ENCODE measurements at places on chromosomes 2 and 18. TPM values are rescaled to one million over a fixed set of nuclear protein-coding genes. Genes with fewer than 3 reads are reported as not detected.

Gene TNS1
- total RNA-seq = 1.3 TPM

Gene PDCL3
- 44.3 TPM for total RNA-seq

Gene KLHL29
- 3.7 TPM for total RNA-seq

Gene SNORC
- total RNA-seq = 1.2 TPM

Gene TMEM178A
- total RNA-seq = not detected

Gene SERPINB13
- not detected for total RNA-seq

Gene IL1RL2
- 0.09 TPM for total RNA-seq

- no peaks in the 10 kb centered on the region for H3K27me3 ChIP-seq
- no peaks in the 10 kb centered on the region for H3K4me1 ChIP-seq
- no peak overlapping the region for H3K27ac ChIP-seq
- H3K36me3 ChIP-seq = no peaks in the 10 kb centered on the region
- DNase-seq = no peak
Measured at GRCh38 chr2:121095257-121096080, 189.5 kb downstream of the TFCP2L1 start.

GRCh38 chr18:48028696-48029095 is 98.2 kb upstream of the SMAD2 start:
- peaks cover 5% of the 10 kb centered on the region for H3K27me3 ChIP-seq
- DNase-seq = no peak

DNA sequence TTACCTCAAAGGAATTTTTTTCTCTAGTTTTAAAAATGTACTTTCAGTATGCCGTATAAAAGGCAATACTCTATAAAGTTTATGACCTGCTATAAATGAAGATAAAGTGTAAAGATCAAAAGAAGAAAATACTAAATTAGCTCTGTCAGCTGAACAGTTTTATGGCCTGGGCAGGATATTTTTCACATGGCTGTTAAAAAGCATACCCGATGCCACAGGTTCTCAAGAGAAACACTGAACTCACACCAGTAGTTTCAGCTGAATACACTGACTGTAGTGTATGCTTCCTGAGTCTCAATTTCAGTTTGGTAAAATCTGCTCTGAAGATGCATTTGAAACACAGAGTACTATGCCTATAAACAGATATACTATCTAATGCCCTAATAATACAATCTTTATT is 126.0 kb downstream of the PIGN start:
- H3K4me3 ChIP-seq = no peak overlapping the region
- H3K27me3 ChIP-seq = no peaks in the 10 kb centered on the region
- no peak overlapping the region for H3K27ac ChIP-seq
- no peaks in the 10 kb centered on the region for H3K4me1 ChIP-seq
- peaks cover 6% of the 10 kb centered on the region for H3K36me3 ChIP-seq
- DNase-seq = no peak

DNA sequence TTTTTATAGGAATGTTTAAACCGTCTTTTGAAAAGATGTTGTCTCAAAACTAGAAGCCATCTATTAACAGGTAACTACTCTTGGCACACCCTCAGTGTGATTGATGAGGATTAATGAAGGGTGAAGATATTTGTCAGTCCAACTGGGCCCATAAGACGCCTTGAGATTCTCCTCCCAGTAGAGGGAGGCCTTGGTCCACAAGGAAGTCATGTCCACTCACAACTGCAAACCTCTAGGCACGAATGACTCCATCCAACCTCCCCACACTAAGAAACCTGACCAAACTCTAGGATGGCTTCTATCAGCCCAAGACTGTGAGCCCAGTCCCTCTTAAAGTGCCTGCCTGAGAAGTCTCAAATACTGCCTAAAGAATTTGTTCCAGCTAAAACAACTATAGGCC is 19.2 kb upstream of the GRP start:
- no peaks in the 10 kb centered on the region for H3K36me3 ChIP-seq
- peaks cover 32% of the 10 kb centered on the region for H3K27me3 ChIP-seq
- DNase-seq = no peak
- H3K4me3 ChIP-seq = no peak overlapping the region

DNA sequence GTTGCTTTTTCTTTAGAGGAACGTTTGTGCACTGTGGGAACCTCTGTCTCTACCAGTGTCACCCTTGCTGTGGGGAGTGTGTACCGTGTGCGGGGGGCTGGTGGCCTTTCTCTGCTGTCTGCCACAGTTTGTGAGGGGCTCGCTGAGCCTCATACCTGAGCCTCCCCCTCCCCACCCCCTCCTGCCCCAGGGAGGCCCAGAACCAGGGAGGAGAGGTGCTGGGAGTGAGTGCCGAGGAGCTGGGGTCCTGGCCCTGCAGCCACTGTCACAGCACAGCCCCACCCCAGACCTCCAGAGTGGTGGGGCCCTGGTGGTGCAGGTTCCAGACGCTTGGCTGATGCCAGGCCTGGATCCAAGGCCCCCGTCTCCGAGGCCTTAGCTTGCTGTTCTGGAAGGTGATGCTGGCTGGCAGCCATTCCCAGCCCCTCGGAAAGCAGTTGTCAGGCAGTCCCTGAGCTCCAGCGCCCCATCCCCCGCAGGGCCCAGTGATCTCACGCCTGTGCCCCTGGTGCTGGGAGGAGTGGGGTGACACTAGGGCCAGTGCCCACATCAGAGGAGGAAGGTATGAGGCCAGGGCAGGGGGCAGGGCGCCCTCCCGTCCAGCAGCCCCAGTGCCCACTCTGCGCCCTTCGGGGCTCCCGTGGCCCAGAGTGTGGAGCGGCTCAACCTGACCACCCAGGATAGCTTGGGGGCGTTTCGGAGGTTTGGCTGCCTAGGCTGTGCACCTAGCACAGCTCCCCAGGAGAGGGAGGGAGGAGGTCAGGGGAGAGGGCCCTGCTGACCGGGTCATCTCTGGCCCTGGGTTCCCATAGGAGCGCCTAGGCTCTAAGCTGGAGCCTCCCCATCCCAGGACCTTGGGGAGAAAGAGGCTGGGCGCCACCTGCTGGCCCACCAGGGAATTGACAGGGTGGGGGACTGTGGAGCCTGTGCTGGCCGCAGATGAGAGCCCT is 53.0 kb upstream of the ALPP start:
- no peak overlapping the region for H3K4me3 ChIP-seq
- no peaks in the 10 kb centered on the region for H3K27me3 ChIP-seq
- H3K27ac ChIP-seq = no peak overlapping the region
- peak; percentile 85 for DNase-seq

DNA sequence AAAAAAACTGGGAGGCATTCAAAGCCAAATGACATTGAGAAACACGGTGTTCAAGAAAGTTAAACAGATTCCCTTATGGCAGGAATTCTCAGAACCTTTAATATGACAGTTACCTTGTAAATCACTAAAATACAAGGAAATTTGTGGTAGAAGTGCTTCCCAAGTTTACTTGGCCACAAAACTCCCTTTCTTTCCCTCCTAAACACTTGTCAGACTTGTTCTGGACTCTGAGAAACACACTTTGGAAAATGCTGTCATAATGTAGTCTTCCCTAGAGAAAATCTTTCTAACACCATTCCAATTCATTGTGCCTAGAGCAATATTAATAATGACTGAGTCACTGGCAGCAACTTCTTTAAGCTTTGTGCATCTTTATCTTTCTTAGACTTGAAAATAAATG is 140.4 kb downstream of the ANKRD44 start:
- DNase-seq = no peak
- no peak overlapping the region for H3K4me3 ChIP-seq
- peak overlapping the region; percentile 76 for H3K27ac ChIP-seq
- H3K36me3 ChIP-seq = peaks cover 11% of the 10 kb centered on the region

DNA sequence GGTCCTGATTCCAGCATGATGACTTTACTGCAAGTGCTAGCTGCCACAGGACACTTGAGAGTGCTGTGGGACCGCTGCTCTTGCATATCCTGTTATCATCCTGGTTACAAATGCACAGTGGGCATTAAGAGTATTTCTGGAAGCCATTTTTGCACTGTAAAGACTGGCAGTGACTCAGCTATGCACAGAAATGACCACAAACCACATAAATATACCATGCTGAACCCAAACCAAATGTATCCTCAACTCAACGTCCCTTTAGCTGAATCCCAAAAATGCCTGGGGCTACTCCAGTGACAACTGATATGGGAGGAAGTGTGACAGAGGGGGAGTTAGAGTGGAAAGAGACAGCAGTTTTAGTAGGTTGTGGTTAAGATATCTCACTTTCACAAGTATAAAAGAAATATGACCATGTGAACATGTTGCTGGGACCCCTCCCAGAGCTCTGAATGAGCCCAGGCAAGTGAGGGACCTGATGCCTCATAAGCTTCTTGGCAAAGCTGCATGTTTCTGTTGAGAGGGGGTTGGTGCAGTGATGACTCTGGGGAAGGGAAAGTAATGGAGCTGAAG is 37.3 kb downstream of the RHBDD1 start:
- DNase-seq = no peak
- H3K27ac ChIP-seq = peak overlapping the region; percentile 67
- H3K36me3 ChIP-seq = peaks cover 49% of the 10 kb centered on the region
- peaks cover 17% of the 10 kb centered on the region for H3K4me1 ChIP-seq
- no peaks in the 10 kb centered on the region for H3K27me3 ChIP-seq

DNA sequence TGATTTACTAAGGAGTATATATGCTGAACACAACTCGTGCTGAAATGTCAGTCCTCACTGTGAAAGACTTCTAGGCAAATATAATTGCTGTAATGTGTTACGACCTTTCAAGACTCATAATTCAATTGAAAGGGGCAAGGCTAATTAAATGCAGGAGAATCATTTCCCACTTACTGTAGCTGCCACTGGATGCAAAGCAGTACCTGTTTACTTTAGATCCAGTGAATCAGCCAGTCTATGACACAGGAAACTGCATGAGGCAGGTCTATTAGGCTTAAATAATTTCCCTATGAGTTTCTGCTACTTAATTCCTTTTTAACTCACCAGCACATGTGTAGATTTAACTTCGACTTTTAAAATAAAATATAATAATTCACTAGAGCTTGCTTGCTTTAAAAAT is 125.6 kb downstream of the CTNNA2 start:
- no peaks in the 10 kb centered on the region for H3K27me3 ChIP-seq
- no peaks in the 10 kb centered on the region for H3K4me1 ChIP-seq
- H3K36me3 ChIP-seq = no peaks in the 10 kb centered on the region
- no peak overlapping the region for H3K4me3 ChIP-seq
- DNase-seq = no peak

DNA sequence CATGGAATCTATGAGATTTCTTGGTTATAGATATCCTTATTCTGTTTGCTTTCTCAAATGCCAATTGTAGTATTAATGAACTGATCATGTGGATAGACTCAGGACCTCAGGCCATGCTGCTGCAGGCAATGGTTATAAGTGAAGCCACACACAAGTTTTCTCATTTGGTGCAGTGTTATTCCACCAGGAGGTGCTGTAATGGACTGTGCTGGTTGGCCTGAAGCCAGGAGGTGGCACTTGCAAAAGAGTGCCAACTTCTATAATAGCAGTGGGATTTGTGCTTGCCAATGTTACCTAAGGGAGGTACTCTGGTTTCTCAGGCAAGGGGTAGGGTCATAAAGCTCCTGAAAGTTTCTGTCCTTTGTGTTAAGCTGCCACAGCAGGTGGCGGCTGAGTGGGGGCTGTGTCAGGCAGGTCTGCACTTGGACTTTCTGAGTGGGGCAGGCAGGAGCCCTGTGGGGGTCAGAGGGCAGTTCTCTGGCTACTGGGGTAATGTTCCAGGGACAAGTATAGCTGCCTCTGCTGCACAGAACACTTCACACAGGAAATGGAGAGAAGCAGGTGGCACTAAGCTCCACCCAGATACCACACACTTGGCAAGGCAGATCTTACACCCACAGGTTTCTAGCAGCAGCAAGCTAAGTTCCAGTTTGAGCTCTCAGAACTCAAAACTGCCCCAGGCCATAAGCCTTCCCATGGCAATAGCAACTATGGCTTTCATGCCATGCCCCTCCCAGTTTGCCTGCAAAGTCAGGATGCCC is 352.6 kb upstream of the CWC22 start:
- H3K27ac ChIP-seq = no peak overlapping the region
- DNase-seq = no peak
- no peaks in the 10 kb centered on the region for H3K4me1 ChIP-seq
- no peaks in the 10 kb centered on the region for H3K27me3 ChIP-seq

GRCh38 chr2:240338274-240338673 is 97.2 kb upstream of the GPC1 start:
- H3K27ac ChIP-seq = no peak overlapping the region
- peaks cover 9% of the 10 kb centered on the region for H3K27me3 ChIP-seq
- no peaks in the 10 kb centered on the region for H3K36me3 ChIP-seq
- no peaks in the 10 kb centered on the region for H3K4me1 ChIP-seq

DNA sequence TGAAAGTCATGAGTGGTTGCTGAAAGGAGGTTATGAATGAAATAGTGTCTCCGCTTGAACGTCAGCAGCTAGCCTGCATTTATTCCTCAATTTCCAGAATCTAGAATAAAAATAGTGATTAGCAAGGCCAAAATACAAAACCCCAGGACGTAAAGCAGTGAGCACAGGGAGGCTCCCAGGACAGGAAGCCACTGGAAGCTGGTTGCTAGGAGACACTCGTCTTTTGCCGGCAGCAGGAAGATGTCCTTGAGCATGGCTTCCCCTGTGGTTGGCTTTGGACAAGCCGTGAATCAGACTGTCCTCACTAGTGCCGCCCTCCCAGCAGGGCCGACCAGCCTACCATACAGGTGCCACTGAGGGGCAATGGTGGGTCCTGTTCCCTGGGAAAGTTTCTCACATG is 374.4 kb downstream of the MTX2 start:
- H3K36me3 ChIP-seq = no peaks in the 10 kb centered on the region
- H3K4me3 ChIP-seq = no peak overlapping the region
- H3K27me3 ChIP-seq = peaks cover 68% of the 10 kb centered on the region
- DNase-seq = no peak

GRCh38 chr18:7482342-7482741 is 84.8 kb upstream of the PTPRM start:
- no peak overlapping the region for H3K4me3 ChIP-seq
- H3K36me3 ChIP-seq = no peaks in the 10 kb centered on the region
- no peaks in the 10 kb centered on the region for H3K27me3 ChIP-seq
- H3K27ac ChIP-seq = no peak overlapping the region

DNA sequence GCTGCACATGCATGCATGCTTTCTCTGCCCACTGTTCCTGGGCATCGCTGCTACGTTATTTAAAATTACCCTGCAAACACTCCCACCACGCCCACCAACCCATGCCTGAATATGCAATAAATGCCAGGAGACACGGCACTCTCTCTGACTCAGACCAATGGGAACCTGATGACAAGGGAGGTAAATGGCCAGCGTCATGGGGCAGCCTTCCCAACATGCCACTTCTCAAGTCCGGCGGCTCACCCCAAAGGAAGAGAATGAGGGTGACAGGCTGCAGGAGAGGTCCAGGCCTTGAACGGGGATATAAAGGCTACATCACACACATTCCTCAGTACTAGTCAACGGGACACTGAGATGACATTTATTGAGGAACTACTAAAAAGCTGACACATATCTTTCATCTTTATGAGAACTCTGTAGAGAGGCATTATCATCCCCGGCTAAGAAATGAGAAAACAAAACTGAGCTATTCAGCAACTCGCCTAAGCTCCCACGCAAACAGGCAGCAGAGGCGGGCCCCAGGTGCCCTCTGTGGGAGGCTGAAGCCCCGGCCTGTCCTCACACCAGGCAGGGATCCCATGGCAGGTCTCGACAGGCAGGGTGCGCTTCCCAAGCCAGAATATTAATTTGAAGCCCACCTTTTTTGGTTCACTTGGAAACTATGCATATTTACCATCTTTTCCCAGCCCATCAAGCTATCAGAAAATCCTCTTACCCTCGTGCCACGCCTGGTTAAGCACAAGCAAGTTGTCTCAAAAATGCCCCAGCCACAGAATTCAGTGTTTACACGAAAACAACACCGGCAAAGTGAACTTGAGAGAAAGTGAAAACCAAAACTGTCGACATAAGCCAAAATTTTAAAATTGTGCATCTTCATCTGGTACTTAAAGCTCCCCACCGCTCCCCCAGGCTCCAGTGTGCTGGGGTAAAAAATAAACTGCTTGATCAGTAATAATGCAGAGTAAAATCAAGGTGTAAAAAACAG is 166.3 kb downstream of the HDAC4 start:
- H3K36me3 ChIP-seq = peaks cover 26% of the 10 kb centered on the region
- H3K4me1 ChIP-seq = peaks cover 33% of the 10 kb centered on the region
- no peak overlapping the region for H3K4me3 ChIP-seq
- no peak for DNase-seq

Data from activated CD4-positive, alpha-beta T cell treated with anti-CD3 and anti-CD28 coated beads, Interleukin-2, amount 10 ng/mL, durations not matched to agents 24 days and 14 days (primary cell).